Posterior vena cava (tissue), 2 donors: ENCODE measurements at places on chromosomes 12 and 14. TPM values are rescaled to one million over a fixed set of nuclear protein-coding genes. Genes with fewer than 3 reads are reported as not detected.

- no peak for DNase-seq
Observed at GRCh38 chr12:89513544-89513943, 11.1 kb downstream of the GALNT4 start.

Gene C12orf60
- total RNA-seq: 0.74 TPM

DNA sequence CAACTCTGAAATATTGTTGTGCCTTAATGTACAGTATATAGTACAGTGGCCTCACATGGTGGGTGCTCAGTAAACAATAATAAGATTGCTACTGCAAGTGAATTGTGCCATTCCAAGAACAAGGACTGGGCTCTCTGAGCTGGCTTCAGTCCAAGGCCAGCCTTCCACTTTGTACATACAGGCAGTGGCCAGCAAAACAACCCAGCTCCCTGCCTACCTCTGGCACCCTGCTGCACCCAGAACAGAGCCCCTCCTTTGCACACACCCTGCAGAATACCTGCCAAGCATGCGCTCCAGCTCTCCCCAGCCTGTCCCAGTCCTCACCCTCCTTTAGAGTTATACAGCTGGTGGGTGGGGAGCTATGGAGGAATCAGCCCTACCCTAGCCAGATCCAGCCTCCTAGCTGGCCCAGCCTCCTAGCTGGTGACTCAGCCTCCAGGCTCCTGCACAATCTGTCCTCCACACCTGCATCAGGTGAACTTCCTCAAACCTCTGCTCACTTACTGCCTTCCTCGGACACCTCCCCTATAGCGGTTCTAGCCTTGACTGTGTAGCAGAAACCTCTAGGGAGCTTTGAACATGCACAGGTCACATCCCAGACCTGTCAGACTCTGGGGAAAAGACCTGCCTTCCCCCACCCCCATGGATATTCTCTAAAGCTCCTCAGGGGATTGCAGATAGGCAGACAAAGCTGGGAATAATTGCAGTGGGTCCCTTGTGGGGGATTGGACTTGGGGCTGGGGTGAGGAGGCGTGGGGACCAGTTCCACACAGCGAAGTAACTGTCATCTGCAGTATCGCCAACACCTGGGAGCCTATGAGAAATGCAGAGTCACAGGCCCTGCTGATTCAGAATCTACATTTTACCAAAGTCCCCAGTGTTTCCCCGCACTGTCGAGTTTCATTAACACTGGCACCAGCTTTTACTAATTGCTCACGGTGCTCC lies 17.9 kb downstream of the ZDHHC22 start:
- DNase-seq: no peak

DNA sequence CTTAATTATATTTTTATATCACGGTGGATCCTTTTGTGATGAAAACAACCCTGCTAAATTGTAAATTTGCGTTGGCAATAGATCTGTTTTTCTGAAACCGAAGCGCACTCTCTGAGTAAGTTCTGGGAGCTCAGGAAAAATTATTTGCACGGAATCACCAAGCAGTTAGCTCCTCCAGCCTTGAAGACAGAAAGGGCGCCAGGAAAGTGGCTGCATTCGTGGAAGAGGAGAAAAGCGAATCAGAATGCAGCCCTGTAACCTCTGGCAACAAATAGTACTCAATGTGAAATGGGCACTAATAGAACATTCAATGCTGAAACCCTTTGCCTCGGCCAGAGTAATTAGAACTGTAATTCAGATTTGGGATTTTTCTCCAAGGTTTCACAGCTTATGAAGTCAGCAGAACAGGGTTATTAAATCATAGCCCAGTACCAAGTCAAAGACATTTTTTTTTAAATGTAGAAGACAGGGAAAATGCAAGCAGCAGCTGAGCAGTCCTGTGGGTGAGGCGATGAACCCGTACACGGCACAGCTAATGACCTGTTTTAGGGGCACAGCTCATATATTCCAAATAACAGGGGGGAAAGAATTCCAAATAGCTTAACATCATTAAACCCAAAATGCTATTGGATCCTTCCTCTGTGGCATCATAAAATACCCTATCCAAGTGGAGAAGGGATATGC lies 251.4 kb downstream of the EGLN3 start:
- DNase-seq: no peak

GRCh38 chr14:31232081-31232480 lies 24.5 kb upstream of the HECTD1 start:
- DNase-seq: no peak

DNA sequence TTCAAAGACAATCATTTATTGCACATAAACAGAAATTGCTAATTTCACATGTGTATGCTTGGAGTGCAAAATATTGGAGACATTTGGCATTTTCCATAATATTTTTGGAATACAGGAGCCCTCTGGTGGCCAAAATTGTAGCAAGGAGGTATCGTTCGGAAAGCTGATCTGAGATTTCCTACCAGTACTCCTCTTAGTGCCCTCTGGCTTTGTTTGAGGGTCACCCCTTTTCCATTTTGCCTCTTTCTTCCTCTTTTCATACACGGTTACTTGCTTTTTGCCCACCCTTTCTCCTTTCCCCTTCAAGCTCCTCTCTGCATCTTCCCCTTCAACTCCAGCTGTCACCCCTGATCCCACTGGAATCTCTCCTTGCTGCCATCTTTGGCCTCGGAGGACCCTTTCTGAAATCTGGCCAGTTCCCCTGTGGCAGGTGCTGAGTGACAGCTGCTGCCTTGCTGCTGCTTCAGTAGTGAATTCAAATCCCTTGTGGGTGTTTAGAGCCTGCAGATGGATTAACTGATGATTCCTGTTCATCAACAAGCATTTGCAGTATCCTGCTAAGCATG lies 164.6 kb upstream of the PARP11 start:
- DNase-seq: no peak

DNA sequence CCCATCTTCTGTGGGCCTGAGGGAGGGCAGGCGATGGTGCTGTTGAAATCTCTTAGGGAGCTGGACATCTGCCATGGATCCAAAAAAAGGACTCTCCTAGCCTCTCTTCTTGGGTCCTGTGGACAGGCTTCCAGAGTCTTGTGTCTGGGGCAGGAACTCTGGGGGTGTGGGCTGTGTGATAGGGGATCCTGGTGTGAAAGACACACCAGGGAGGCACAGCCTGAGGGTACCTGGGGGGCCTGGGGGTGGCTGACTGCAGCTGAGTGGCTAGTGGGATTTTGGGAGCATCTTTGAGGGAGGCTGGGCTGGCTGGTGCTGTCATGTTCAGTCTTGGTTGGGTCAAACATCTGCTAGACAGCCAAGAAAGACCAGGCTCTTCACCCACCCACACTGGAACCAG lies 1.8 kb upstream of the KRT83 start:
- DNase-seq: no peak

DNA sequence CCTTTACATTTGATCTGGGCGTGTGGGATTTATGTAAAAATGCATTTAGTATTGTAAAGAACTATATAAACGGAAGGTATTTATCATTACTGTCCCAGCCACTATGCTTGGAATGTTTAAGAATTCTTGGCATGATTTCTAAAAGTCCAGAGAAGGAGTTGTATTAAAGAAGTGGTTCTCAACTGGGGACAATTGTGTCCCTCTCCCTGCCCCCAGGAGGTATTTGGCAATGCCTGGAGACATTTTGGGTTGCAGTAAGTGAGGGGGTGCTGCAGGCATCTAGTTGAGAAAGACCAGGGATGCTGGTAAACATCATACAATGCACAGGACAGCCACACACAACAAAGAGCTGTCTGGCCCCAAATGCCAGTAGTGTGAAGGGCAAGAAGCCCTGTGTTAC lies 7.2 kb downstream of the SLC38A1 start:
- DNase-seq: no peak

Gene GLT1D1
- total RNA-seq: 0.67 TPM

GRCh38 chr12:94187361-94187760 lies 39.0 kb downstream of the PLXNC1 start:
- DNase-seq: no peak

DNA sequence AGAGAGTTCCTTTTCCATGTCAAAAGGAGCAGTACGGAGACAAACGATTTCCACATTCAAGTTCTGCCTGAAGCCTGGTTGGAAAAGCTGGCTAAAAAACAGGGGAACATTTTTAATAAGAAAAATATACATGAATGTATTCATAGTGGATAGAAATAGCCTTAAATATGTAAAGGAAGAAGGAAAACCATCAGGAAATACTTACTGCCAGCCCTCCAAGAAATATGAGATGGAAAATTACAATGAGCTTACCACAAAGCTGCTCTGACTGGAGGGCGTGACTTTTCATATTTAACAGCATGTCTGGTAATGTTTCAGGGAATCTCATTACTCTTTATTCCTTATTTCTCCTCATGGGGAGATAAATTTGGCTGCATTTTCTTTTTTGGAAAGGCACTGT lies 75.9 kb upstream of the ZDHHC17 start:
- no peak for DNase-seq

Gene MAP1LC3B2
- 1.8 TPM for total RNA-seq

- DNase-seq: no peak
Observed at GRCh38 chr14:87877877-87878276, 115.1 kb downstream of the GALC start.

GRCh38 chr14:51066576-51066975 lies 28.3 kb downstream of the TRIM9 start:
- no peak for DNase-seq

GRCh38 chr14:36588119-36588518 lies 5.7 kb upstream of the NKX2-8 start:
- DNase-seq: no peak

Gene SDR9C7
- 0.14 TPM for total RNA-seq

DNA sequence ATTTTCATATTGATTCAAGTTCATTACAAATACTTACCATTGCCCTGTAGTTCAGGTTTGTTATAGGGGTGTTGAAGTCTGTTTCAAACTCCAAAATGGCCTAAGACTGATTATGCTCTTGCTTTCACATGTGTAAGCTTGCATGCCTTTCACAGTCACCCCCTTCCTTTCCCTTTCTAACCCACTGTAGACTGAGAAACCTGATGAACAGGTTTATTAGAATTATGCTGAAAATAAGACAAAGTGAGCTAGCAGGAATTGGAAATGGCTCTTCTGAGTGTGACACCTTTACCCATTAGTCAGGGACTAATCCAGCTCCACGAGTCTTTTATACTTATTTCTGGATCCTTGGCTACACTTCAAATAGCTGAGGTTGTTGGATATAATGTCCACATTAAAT lies 38.9 kb downstream of the FBXO33 start:
- no peak for DNase-seq

GRCh38 chr14:65650826-65651225 lies 238.3 kb downstream of the FUT8 start:
- DNase-seq: no peak

Gene CLEC4A
- 2.8 TPM for total RNA-seq

Gene KRT73
- not detected for total RNA-seq

Gene CCDC38
- total RNA-seq: not detected

GRCh38 chr12:7217475-7218069 lies 28.1 kb downstream of the PEX5 start:
- no peak for DNase-seq

GRCh38 chr14:70779667-70780066 lies 29.6 kb downstream of the MAP3K9 start:
- DNase-seq: no peak

GRCh38 chr14:61780125-61780524 lies 17.9 kb downstream of the SNAPC1 start:
- no peak for DNase-seq

Gene KRT79
- not detected for total RNA-seq

Gene BMAL2
- total RNA-seq: 32.7 TPM

Gene AREL1
- total RNA-seq: 25.7 TPM

Gene CPNE8
- 22.8 TPM for total RNA-seq

DNA sequence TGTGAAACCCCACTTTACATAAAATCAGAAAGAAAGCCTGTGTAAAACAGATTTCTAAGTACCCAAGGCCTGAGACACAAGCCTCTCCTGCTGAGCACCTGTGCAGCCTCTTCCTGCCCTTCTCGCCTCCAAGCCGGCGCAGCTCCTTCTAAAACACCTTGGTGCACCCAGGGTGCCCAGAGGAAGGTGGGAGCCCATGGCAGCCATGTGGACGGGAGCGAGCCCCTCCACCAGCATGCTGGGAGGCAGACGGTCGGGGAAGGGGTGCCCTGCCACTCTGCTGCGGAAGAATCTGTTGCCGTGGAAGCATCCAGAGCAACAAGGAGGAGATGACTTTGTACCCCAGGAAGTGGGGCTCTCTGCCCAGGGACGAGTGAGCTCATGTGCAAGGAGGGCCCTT lies 103.1 kb upstream of the C14orf180 start:
- no peak for DNase-seq

Gene TBX3
- 6.3 TPM for total RNA-seq

GRCh38 chr14:90720336-90720735 lies 95.9 kb downstream of the TTC7B start:
- no peak for DNase-seq

DNA sequence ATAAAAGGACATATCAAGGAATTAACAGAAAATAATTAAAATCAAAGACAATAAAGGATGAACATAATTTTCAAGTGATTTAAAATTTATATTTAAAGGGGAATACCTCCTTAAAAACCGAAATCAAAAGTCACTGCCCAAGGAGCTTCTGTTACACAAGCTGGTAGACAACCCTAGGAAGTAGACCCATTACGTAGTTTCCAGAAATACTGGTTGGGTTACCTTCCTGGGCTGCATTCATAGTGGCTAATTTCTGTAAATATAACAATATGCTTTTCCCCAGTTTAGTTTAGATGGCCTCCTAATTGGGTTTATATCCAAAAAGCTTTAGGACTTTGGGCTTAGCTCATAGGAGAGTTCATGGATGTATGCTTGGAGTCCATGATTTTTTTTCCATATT lies 2.1 kb upstream of the EDDM3A start:
- DNase-seq: no peak

- no peak for DNase-seq
Observed at GRCh38 chr12:52527121-52527800, 7.1 kb upstream of the KRT5 start.

DNA sequence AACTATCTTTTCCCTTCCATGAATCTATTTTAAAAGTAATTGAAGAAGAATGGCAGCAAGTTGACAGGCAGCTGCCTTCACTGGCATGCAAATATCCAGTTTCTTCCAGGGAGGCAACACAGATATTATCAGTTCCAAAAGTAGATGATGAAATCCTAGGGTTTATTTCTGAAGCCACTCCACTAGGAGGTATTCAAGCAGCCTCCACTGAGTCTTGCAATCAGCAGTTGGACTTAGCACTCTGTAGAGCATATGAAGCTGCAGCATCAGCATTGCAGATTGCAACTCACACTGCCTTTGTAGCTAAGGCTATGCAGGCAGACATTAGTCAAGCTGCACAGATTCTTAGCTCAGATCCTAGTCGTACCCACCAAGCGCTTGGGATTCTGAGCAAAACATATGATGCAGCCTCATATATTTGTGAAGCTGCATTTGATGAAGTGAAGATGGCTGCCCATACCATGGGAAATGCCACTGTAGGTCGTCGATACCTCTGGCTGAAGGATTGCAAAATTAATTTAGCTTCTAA lies 18.4 kb downstream of the TMPO start:
- no peak for DNase-seq
